ENCODE measurements at places on chromosomes 3 and 15.

DNA sequence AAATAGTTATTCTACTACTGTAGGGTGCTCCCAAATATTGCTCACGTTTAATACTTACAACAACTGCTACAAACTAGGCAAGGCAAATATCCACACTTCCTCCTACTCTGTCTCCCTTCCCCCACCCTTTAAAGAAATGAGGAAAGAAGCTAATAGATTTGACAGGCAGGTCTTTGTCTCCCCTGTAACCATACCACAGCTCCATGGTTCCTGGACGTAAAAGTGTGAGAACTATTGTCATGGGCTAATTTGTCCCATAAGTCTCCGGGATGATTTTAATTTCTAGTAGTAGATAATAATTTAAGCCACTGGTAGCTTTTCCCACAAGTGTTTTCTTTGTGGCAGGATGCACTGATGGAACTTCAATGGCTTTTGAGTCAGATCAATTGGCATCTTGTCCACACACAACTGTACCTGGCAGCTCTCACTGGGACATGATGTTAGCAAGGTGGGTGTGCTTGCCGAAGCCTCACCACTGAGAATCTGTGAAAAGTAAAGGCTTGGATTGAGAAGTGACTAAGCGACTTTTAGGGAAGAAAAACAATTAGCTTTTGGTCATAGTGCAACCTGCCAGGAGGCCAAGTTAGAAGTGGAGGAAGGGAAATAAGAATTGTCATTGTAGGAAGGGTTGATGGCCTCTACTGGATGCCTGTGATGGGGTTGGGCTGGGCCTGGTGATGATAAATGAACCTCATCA, 1.4 kb upstream of the CPOX start:
- H3K27me3 ChIP-seq = peaks cover 6% of the 10 kb centered on the region
- no peaks in the 10 kb centered on the region for H3K36me3 ChIP-seq
- peaks cover 18% of the 10 kb centered on the region for H3K4me1 ChIP-seq

DNA sequence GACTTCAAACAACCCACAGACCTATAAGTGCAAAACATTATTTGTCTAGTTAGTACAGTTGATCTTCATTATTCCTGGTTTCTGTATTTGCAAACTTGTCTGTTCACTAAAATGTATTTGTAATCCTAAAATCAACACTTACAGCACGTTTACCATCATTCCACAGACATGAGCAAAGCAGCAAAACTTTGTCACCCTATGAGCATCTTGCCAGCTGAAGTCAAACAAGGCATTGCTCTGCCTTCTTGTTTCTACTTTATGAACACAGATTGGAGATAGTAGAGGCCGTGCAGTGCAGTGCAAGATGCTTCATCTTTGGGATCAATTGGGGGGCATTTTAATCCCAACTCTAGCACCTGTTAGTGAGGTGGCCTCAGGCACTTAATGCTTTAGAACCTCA, 202.1 kb downstream of the NLGN1 start:
- H3K4me3 ChIP-seq = no peak overlapping the region
- H3K27ac ChIP-seq = no peak overlapping the region
- H3K36me3 ChIP-seq = no peaks in the 10 kb centered on the region
- H3K27me3 ChIP-seq = no peaks in the 10 kb centered on the region
- H3K4me1 ChIP-seq = no peaks in the 10 kb centered on the region

- peaks cover 20% of the 10 kb centered on the region for H3K36me3 ChIP-seq
- H3K4me3 ChIP-seq = no peak overlapping the region
- no peak for DNase-seq
- no peaks in the 10 kb centered on the region for H3K27me3 ChIP-seq
- H3K27ac ChIP-seq = no peak overlapping the region
These were observed 106.5 kb downstream of the MYO9A start for GRCh38 chr15:72011302-72011942.

DNA sequence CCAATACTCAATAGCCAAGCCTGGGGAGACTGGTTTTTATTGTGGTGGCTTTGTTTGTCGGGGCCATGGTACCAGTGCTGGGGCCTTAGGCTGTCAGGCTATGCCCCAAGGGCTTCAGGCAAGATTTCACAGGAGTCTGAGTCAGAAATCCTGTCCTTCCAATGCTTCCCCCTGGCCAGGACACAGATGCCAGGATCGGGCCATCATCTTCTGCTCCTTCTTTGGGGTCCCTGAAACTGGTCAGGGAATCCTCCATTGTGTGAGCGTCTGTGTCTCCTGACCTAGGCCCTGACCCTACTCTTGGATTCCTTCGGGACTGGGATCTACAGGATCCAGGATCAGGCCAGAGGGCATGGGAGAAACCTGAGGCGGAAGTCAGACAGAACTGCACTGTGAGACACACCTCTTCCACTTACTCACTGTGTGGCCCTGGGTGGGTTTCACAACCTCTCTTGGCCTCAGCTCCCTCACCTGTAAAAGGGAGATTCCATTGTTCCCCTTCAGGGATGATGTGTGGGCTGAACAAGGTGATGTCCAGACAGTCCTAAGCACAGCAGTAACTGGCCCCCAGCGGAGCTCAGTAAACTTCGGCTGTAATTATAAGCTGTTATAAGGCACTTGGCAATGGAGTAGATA, 292.7 kb downstream of the UACA start:
- H3K36me3 ChIP-seq = no peaks in the 10 kb centered on the region
- peaks cover 28% of the 10 kb centered on the region for H3K27me3 ChIP-seq
- no peak overlapping the region for H3K27ac ChIP-seq
- H3K4me3 ChIP-seq = no peak overlapping the region

DNA sequence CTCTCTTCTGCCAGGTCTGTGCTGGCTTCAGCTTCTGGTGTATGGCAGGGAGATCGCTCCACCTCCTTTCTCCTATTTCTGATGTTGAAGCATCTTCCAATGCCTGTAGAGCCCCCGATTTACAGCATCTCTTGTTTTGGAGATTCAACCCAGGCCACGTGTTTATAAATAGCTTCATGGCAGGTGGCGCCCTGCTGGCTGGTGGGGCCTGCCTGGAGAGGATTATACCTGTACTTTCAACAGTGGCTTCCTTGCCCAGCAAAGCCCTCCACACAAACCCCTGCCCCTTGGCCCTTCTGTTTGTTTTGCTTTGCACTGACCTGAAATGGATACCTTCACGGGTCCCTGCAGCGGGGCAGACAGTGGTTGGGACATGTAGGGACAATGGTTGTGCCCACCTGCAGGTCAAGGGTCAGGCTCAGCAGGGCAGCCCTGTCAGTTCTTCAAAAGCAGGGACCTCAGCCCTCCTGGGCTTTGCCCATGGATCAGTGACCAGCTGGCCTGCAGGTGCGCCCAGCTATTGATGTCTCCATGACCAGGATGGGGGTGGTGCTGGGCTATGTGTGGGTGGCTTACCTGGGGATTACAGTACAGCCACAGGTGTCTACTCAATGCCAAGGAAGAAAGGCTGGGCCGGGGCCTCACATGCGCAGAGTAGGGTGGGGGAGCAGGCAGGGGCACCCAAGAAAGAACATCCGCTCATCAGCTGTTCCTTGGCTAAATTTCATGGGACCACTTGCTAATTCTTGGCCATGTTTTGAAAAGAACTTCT, 112.7 kb upstream of the PRR23C start:
- DNase-seq = no peak
- H3K36me3 ChIP-seq = no peaks in the 10 kb centered on the region
- no peaks in the 10 kb centered on the region for H3K4me1 ChIP-seq
- H3K27ac ChIP-seq = no peak overlapping the region
- no peak overlapping the region for H3K4me3 ChIP-seq
- peaks cover 47% of the 10 kb centered on the region for H3K27me3 ChIP-seq

DNA sequence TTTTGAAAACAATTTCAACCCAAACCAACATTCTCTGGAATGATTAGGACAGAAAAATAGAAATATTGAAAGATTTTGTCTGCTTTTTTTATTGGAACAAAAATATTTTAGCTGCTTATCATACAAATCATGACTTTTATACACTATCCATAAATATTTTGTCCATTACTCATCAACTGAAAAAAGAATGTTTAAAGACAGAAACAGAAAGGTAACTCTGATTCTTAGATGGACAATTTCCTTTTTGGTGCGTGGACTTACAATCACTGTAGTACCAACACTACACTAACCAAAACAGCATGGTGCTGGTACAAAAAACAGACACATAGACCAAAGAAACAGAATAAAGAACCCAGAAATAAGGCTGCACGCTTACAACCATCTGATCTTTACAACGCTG, 582.8 kb upstream of the CCDC54 start:
- no peak overlapping the region for H3K27ac ChIP-seq
- peaks cover 4% of the 10 kb centered on the region for H3K36me3 ChIP-seq
- DNase-seq = no peak
- H3K27me3 ChIP-seq = no peaks in the 10 kb centered on the region
- no peak overlapping the region for H3K4me3 ChIP-seq
- H3K4me1 ChIP-seq = no peaks in the 10 kb centered on the region

DNA sequence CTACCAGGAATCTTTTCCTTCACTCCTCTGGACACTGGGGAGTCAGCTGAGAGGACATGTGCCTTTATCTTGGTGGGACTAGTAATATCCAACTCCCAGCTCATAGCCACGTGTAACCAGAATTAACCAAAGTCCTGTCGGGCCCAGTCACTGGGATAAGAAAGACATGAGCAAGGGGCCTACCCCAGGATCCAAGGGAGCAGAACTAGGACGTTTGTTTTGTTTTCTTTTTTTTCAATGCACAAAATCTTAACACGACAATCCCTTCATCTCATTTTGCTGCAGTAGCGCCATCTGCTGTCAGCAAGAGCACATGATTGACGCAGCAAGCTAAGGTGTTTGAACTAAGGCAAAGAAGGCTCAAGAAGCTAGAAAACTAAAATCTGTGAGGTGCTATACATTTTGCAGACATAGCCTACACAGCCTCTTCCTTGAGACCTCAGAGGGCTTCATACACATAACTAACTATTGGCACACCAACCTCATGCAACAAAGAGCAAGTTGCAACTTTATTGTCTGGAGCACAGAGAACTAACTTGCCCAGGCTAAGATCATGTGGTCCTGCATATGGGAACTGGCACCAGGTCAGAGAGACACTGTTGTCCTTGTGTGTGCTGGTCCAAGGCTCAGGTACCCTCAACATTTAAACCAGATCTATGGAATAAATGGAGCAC, 43.6 kb downstream of the RLBP1 start:
- peak; percentile 67 for DNase-seq
- H3K4me1 ChIP-seq = peaks cover 5% of the 10 kb centered on the region
- H3K36me3 ChIP-seq = peaks cover 8% of the 10 kb centered on the region
- no peaks in the 10 kb centered on the region for H3K27me3 ChIP-seq
- H3K4me3 ChIP-seq = no peak overlapping the region

DNA sequence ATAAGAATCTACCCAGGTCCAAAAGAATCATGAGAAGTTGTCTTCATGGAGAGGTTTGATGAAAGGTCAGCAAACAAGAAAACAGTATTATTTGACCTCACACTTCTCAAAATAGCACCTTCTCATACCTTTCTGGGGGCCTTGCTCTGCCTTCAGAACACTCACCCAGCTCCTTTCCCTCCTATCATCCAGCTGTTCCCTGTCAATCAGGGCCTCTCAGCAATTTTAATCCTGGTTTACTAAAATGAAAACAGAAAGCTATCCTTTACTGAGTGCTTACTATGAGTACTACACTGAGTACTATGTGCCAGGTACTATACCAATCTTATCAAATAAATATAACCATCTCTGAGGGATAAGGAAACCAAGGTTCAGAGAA, 138.6 kb downstream of the GAP43 start:
- no peaks in the 10 kb centered on the region for H3K27me3 ChIP-seq
- H3K4me3 ChIP-seq = no peak overlapping the region
- DNase-seq = no peak

GRCh38 chr3:87173776-87174175, 53.3 kb upstream of the CHMP2B start:
- DNase-seq = no peak
- H3K36me3 ChIP-seq = no peaks in the 10 kb centered on the region
- H3K4me1 ChIP-seq = peaks cover 31% of the 10 kb centered on the region
- no peak overlapping the region for H3K27ac ChIP-seq
- no peak overlapping the region for H3K4me3 ChIP-seq
- peaks cover 14% of the 10 kb centered on the region for H3K27me3 ChIP-seq

- H3K4me1 ChIP-seq = no peaks in the 10 kb centered on the region
- DNase-seq = no peak
- H3K36me3 ChIP-seq = no peaks in the 10 kb centered on the region
These were observed 21.2 kb downstream of the CADM2 start for GRCh38 chr3:84980011-84980410.

- peak; percentile 19 for DNase-seq
- no peak within 1 kb of the TSS for H3K27ac ChIP-seq
- peaks cover 90% of the 10 kb centered on the region for H3K27me3 ChIP-seq
- peaks cover 7% of the 10 kb centered on the region for H3K4me1 ChIP-seq
These were observed at the start of gene CHL1 for GRCh38 chr3:196311-197148. Gene CHL1, plus strand, starts transcription at chr3:196763. Its CDS starts 123,014 bp downstream, at chr3:319777.

- H3K4me3 ChIP-seq = peak overlapping the region; percentile 98
- peaks cover 7% of the 10 kb centered on the region for H3K36me3 ChIP-seq
- H3K27me3 ChIP-seq = peaks cover 2% of the 10 kb centered on the region
- peak overlapping the region; percentile 84 for H3K27ac ChIP-seq
- DNase-seq = no peak
- H3K4me1 ChIP-seq = peaks cover 19% of the 10 kb centered on the region
These were observed 760 bp downstream of the FANCI start for GRCh38 chr15:89244574-89244903.

DNA sequence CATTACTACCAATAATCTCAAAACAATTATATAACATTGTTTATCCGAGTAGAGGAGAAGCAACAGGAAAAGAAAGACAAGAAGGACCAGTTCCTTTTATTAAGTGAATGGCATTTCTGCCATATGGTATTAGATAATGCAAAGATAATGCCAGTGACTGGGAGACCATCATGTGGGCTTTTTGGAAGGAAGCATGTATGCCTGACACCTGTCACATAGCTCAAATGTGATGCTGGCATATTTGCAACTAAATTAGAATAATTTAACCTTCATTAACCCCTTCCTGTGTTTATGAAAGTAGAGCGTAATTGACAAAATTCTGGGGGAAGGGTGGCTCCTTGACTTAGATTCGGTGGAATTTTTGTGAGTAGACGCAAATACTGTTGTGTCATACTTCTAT, 733.0 kb downstream of the TUSC7 start:
- no peak overlapping the region for H3K4me3 ChIP-seq
- DNase-seq = no peak
- peaks cover 15% of the 10 kb centered on the region for H3K27me3 ChIP-seq
- peaks cover 14% of the 10 kb centered on the region for H3K4me1 ChIP-seq
- no peak overlapping the region for H3K27ac ChIP-seq

DNA sequence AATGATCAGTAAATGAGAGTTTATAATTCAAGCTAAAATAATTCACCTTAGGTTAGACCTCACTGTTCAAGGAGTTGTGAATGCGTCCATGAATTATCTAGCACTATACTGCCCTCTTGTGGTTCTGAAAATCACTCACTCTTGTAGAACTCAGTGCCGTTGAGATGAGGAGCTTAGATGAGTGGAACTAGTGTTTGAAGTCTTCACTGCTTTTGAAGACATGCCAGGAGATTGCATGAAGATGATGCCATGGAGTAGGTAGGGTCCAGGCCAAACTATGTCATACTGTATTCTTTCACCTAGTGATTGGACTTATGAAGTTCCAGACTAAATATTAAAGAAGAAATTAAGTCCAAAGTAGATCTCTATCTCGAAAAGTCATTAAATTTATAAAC, 28.8 kb downstream of the LYSMD4 start:
- no peaks in the 10 kb centered on the region for H3K27me3 ChIP-seq
- no peak overlapping the region for H3K4me3 ChIP-seq
- H3K4me1 ChIP-seq = peaks cover 16% of the 10 kb centered on the region
- H3K36me3 ChIP-seq = peaks cover 5% of the 10 kb centered on the region
- H3K27ac ChIP-seq = peak overlapping the region; percentile 92

GRCh38 chr15:55387027-55387426, 21.1 kb downstream of the CCPG1 start:
- no peaks in the 10 kb centered on the region for H3K4me1 ChIP-seq
- DNase-seq = no peak
- H3K36me3 ChIP-seq = peaks cover 23% of the 10 kb centered on the region
- no peaks in the 10 kb centered on the region for H3K27me3 ChIP-seq

- H3K36me3 ChIP-seq = no peaks in the 10 kb centered on the region
- no peaks in the 10 kb centered on the region for H3K4me1 ChIP-seq
- H3K27ac ChIP-seq = no peak overlapping the region
These were observed 67.0 kb downstream of the PEAK1 start for GRCh38 chr15:77352887-77353286.
